NCI-H1930 (cell line): ENCODE measurements at places on chromosomes 4 and X.

DNA sequence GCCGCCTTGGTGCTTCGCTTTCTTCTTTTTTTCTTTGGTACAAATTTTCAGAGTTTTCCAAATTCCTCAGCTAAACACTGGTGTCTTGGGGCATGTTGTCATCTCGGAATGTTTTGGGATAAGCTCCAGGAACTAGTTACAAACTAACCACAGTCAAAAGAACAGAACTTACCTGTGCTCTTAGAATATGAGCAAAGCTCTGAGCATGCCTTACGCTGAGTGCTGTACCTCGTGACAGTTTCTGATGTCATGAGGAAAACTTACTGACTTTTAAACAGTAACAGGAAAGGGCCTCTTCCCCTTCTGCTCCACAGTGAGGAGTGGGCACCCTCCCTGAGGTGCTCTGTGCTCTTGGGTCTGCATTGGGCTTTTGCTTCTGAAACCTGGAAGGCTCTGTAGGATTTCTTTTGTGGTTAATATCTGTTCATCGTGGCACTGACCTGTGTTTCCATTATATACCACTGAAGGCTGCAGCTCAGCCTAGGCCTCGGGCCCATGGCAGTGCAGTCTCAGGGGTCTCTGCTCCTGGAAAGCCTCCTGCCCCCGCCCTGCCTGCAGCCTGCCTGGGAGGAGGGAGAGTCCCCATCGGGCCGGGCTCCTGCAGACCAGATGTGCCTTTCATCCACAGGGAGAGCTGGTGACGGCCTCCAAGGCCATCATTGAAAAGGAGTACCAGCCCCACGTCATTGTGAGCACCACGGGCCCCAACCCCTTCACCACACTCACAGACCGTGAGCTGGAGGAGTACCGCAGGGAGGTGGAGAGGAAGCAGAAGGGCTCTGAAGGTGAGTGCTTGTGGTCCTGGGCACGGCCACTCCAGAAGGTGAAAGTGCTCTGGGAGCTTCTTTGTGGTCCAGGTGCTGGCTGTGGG, 48.7 kb downstream of the NOP14 start:
- no peak for DNase-seq

- DNase-seq = no peak
Measured at GRCh38 chr4:13907255-13907751, 279.8 kb upstream of the BOD1L1 start.

DNA sequence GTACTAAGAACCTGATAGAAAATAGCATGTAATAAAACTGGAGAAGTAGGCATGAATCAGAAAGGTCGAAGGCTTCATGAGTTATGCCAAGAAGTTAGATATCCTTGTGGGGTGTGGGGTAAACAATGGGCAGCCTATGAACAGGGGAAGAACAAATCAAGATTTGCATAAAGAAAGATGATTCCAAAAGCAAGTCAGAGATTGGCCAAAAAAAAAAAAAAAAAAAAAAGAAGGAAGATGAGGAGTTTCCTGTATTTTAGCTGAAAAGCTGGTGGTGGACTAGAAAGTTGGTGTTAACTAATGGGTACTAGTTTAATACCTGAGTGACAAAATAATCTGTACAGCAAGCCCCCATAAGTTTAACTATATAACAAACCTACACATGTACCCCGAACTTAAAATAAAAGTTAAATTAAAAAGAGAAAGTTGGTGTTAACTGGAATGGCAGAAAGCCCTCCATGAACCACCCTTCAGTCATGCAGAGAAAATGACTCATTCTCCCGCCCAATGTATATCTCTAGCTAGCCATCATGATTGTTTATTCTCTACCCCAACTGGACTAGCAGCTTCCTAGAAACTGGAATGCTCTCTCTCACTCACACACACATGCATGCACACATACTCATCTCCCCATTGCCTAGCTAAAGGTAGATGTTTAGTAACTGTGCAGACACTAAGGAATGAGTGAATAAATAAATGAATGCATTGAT, 41.7 kb downstream of the ATP11C start:
- no peak for DNase-seq

DNA sequence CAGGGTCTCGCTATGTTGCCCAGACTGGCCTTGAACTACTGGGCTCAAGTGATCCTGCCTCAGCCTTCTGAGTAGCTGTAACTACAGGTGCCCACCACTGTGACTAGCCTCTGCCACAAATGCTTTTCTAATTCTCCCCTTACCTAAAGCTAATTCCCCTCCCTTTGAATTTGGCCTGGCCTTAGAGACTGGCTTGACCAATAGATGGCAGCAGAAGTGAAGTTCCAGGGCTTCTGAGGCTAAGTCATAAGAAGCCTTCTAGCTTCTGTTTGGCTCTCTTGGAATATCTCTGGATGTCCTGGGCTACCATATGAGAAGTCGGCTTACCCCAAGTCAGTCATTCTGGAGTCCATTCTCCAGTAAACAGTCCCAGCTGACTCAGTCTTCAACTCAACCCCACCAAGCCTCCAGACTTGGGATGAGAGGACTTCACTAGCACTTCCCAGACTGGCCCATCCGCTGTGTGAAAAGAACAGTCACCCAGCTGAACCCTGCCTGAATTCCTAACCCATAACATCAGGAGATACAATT, 61.0 kb downstream of the HPRT1 start:
- peak; percentile 3 for DNase-seq

DNA sequence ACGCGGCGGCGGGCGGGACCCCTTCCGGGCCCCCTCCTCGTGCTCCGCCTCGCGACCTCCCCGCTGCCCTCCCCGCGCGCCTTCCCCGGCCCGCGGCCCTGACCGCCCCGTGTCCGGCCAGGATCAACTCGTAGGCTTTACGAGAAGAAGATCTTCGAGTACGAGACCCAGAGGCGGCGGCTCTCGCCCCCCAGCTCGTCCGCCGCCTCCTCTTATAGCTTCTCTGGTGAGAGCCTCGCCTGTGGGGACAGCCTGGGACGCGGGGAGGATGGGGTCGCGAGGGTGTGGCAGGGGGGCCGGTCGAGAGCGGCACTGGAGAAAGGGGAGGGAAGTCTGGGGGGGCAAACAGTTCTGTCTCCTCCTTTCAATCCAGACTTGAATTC, 465 bp downstream of the EMD start:
- no peak for DNase-seq

GRCh38 chr4:103012060-103012459, 7.4 kb downstream of the SLC9B1 start:
- DNase-seq = no peak

DNA sequence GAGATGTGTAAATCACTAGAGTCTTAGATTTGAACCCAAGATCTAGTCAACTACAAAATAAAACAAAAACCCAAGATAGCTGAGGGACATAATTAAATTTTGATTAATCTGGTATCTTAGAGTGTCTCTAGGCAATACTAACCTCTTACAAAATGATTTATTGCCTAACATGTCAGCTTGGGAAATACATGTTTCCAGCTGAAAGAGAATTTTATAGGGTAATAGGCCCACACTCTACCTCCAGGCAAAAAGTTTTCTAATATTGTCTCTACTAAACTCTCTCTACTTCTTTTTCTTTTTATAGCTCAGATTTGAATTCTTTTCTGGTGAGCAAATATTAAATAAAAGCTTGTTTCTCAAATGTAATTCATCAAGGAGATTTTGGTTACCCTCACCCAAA, 263.2 kb downstream of the IL15 start:
- DNase-seq = no peak

- DNase-seq = no peak
Measured at GRCh38 chrX:123464709-123465108, 268.1 kb downstream of the THOC2 start.

- DNase-seq = no peak
Measured at GRCh38 chr4:118363166-118363565, 10.4 kb upstream of the PRSS12 start.

- no peak for DNase-seq
Measured at GRCh38 chr4:126762663-126763247, 870.0 kb upstream of the INTU start.

DNA sequence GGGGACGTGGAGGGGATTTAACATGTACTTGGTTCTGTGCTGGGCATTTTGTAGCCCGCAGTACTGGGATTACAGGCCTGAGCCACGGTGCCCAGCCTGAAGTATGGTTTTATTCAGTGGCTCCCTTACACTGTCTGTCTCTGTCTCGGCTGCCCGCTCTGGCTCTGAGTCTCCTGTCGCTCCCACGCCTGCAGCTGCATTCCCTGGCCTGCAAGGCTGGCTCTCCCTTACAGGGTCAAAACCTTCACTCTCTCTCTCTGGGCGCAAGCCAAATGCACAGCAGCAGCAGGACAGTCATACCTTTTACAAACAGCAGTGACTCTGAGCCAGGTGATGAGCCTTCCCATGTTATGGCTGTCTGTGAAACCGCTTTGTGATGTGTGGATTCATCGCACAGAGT, 72.1 kb downstream of the HTRA3 start:
- no peak for DNase-seq

DNA sequence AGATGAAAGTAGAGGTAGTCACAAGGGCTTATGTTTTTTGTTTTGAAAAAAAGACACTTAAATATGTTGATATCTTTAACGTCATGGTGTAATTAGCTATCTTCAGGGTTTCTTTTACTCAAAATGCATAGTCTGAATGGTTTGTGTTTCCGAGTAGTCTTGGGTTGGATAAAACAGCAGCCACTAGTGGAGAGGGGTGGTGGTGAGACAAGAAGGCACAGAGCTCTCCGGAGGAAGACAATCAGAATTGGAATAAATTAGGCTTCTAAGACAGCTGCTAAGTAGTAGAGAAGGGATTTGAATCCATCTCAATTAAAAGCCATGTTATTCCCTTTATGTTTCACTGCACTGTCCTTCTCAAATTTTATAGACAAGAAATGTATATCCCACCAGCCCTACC, 240.4 kb upstream of the VEGFC start:
- DNase-seq = no peak

DNA sequence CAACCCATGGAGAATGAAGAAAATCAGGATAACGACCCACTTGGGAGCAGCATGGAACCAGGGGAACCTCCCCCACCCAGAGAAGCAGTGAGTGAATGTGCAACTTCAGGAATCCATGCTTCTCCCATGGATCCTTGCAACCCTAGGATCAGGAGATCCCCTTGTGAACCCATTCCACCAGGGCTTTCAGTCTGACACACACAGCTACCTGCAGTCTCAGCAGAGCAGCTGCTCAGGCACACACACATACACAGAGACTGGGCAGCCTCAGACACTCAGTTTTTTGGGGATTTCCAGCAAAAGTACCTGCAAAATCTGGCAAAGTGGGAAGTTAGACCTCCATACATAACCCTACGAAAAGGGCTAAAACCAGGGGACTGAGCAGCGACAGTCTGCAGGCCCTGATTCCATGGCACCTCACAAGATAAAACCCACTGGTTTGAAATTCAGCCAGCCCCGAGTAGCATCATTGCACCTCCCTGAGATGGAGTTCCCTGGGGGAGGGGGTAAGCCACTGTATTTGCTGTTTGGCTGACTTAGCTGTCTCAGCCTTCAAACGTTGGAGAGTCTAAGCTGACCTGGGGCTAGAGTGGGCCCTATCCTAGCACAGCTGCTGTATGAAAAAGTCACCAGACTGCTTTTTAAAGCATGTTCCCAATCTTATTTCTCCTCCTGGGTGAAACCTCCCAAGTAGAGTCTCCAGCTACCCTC, 737.5 kb upstream of the NDST4 start:
- no peak for DNase-seq

GRCh38 chr4:101065935-101066485, 281.3 kb downstream of the PPP3CA start:
- DNase-seq = no peak

DNA sequence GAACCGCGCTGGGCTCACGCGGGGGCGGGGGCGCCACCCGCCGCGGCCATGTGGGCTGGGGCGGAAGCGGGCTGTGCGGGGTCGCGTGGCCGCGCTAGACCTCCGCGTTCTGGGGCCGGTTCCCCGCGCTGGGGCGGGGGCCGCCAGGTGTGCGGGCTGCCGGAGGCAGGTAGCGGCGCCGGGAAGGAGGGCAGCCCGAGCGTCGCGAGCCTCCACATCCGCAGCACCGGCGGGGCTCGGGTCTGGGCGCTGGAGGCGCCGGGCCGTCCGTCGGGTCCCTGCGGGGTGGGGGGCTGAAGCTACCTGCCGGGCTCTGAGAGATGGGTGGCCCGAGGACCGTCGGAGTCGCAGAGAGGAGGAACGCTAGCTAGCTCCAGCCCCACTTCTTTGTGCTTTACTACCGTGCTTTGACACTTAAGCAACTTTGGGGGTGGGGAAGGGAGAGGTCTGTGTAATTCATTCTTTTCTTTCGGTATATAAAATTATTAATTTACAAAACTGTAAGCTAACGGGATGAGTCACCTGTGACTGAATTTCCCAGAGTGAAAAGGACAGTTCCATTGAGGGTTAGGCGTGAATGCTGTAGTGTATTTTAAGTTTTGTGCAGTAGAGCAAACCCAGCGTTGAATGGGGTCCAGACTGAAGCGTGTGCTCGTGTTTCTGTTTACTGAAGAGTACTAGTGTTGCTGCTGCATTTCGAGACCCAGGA, 689 bp downstream of the METAP1 start:
- DNase-seq = no peak

GRCh38 chr4:109174224-109174953, 128.1 kb downstream of the COL25A1 start:
- DNase-seq = no peak

DNA sequence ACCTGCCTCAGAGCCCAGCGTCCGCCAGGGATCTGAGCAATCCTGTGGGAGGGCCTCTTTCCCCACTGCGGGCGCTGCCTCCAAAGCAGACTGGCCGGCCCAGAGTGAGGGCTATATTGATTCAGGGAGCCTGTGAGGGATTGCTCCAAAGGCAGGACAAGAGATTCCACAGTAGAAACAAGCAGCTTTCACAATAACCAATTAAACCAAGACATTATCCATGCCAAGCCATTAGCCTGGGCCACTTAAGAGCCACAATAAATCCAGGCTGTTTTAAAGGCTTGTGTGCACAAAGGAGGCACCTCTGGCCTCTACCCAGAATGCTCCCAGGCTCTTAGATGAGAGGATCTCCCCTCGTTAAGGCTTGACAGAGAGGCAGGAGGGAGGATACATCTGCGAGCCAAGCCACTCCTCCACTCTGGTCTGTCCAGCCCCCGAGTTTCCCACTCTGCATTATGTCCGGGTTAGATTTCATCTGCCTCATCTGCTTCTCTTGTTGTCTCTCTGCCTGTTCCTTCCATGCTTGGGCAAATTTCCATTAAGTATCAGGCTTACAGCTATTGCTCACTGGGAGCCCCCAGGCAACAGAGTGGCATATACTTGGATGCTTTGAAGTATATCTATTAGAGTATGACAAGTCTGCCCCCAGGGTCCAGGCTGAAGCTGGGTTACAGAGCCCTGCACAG, 357.9 kb downstream of the UNC5C start:
- no peak for DNase-seq

GRCh38 chrX:13376857-13377549, 57.1 kb upstream of the ATXN3L start:
- DNase-seq = peak; percentile 68

- DNase-seq = no peak
Measured at GRCh38 chrX:38293741-38294140, 33.6 kb downstream of the RPGR start.

DNA sequence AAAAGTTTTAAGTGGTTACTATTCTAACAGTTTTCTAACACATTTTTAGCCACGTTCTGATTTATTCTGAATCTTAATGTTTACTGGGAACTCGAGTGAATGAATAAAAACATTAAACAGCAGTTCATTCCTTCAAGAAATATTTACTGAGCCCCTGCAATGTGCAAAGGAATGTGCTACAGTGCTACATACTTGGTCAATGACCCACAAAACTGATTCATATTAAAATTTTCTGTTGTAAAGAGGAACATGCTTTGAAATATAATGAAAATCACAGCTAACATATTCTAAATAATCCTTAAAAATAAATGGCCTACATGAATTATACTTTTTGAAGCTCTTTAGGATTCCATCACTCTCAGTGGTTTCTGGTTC, 78.7 kb downstream of the ARAP2 start:
- DNase-seq = no peak

GRCh38 chr4:164926301-164926700, 49.3 kb downstream of the APELA start:
- no peak for DNase-seq
